Anterior cingulate cortex (tissue), 58 donors: ENCODE measurements at places on chromosomes 13 and 19.

DNA sequence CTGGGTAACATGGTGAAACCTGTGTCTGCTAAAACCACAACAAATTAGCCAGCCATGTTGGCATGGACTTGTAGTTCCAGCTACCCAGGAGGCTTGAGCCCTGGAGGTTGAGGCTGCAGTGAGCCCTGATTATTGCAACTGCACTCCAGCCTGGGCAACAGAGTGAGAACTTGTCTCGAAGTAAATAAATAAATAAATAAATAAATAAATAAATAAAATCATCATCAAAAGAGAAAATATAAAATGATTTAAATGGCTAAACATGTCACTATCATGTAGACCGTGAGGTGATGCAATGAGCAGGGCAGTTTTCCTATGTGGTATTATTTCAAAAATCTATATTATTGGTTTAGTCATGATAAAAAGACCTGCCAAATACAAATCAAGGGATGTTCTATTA, 2074.3 kb downstream of the PCDH9 start:
- DNase-seq, result no peak

GRCh38 chr13:27622102-27622820, 569 bp downstream of the POLR1D start:
- peak; percentile 37 for DNase-seq

- no peak for DNase-seq
Observed at GRCh38 chr19:1665565-1666047, 13.2 kb upstream of the TCF3 start.

GRCh38 chr13:98823442-98823841, 71.0 kb upstream of the SLC15A1 start:
- DNase-seq, result no peak

DNA sequence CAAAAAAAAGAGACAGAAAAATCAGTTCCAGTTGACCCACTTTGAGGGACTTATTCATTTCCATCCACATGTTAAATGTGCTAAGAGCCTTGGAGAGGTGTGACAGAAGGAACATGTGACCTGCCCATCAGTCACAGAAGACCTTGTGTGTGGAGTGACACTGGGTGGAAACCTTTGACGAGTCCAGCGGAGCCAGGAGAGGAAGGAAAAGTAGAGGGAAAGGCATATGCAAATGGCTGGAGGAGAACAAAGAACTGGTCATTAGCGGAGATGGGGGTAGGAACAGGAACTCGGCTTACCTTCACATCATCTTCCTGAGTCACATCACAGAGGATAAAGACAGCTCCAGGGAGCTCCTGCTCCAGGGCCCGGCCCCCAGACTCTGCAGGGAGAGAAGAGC, 2.3 kb downstream of the HSD17B14 start:
- no peak for DNase-seq

- no peak for DNase-seq
Observed at GRCh38 chr13:73714522-73714921, 419.7 kb downstream of the KLF12 start.

DNA sequence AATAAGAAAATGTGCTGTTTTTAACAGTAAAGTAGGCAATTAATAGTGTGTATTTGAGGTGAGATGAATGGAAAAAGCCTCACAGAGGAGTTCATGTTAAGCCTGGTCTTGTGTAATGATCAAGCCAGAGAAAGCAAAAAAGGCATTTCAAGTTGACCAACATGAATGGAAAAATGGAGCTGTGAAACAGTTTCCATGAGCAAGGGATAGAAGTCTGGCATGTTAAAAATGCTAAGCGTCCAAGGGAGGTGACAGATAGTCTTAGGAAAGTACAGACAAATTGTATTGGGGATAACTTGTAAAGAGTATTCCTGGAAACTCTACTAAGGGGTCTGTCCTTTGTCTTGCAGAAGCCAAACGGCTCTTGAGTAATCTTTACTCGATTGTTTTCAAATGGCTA, 506.8 kb upstream of the ATXN8OS start:
- DNase-seq, result no peak

DNA sequence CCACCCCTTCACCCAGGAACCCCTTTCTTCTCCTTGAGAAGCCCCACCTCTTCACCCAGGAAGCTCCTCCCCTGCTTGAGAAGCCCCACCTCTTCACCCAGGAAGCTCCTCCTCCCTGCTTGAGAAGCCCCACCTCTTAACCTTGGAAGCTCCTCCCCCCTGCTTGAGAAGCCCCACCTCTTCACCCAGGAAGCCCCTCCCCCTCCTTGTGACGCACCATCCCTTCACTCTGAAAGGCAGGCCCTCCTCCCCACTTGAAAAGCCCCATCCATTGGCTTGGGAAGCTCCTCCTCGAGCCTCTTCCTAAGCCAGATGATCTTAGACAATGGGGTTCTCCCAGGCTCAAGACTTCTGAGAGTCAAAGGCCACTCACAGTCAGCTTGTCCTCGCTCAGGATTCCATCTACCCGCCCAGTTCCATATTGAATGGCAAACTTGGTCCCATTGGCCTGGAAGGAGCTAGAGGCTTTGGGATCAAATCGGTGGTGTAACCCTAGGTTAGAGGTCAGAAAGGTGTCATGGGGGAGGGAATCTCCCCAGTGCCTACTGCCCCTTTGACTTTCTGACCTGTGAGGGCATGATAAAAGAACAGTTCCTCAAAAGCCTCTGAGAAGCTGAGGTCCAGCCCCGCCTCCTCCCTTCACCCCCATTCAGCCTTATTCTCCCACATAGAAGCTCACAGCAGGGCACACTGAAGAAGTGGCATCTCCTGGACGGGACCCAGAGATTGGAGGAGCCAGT, 4.0 kb downstream of the NAPSA start:
- no peak for DNase-seq

- DNase-seq, result peak; percentile 49
Observed at GRCh38 chr19:18940769-18941627, at the start of gene HOMER3. HOMER3 (minus strand) TSS chr19:18941217; CDS start chr19:18938982, 2,235 bp downstream.

DNA sequence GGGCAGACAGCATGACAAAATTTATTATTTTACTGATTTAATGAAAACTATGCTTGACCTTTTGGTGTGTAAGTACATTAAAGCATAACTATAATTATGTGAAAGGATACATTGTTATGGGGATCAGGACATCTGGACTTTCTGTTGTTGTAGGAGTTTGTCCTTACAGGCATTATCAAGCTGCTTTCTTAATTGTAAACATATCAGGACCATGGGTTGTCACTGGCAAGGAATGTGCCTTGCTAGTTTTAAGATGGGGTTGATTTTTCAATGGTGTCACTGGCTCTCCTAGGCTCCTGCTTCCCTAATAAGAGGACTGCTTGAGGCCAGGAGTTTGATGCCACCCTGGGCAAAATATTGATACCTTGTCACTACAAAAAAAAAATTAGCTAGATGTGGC, 32.6 kb downstream of the KBTBD6 start:
- DNase-seq, result no peak

DNA sequence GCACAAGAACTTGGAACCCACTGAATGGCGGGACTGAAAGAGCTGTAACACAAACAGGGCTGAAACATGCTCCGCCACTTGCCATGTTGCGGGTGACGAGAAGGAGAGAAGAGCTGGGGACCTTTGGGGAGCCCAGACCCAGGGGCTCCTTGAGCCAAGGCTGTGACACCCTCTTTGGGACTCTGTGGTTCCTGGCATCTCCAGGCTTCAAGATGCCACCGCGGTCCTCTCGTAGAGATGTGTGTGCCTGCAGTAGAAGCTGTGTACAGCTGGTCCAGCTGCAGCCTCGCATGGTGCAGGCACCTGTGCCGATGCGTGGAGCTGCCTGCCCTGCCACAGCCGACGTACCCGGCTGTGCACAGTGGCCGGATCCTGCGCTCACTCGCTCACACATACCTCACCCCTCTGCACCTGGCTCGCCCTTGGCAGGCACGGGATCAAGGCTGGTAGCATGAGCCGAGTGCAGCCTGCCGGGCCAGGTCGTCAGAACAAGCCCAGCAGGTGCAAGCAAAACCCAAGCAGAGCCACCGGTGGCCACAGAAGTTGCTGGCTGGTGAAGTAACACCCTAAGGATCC, 1385.8 kb downstream of the PCDH9 start:
- DNase-seq, result no peak

DNA sequence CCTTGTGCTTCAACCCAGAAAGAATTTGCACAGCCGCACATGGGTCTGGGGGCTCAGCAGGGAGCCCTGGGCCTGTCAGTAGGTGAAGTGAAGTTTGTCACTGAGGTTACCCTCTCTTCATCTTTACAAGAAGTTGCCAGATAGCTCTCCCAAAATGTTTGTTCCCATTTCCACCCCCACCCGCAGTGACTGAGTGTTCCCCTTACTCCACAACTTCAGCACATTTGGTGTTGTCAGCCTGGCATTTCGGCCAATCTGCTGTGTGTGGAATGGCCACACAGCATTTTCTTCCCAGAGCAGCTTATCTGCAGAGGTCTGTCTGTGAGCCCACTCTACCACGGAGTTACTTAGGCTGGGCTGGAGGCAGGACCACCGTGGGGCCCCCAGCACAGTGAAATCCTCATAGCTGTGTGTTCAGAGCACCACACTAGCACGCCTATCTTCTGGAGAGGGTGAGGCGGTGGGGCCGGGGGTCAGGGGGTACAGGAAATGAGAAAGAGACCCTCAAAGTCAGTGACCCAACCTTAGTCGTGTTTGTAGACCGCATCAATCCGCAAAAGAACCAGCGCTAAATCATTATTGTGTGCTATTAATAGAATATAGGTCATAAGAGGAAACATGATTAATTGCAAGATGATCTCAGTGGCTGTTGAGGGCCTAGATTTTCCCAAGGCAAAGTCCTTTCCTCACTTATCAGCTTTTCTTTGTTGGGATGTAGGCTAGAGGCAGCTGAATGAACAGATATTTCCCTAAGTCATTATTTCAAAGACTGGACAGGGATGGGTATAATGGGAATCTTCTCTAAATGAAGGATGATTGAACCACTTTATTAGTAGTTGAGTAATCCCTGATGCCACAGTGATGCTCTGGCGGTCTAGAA, 116.0 kb downstream of the SIPA1L3 start:
- no peak for DNase-seq

DNA sequence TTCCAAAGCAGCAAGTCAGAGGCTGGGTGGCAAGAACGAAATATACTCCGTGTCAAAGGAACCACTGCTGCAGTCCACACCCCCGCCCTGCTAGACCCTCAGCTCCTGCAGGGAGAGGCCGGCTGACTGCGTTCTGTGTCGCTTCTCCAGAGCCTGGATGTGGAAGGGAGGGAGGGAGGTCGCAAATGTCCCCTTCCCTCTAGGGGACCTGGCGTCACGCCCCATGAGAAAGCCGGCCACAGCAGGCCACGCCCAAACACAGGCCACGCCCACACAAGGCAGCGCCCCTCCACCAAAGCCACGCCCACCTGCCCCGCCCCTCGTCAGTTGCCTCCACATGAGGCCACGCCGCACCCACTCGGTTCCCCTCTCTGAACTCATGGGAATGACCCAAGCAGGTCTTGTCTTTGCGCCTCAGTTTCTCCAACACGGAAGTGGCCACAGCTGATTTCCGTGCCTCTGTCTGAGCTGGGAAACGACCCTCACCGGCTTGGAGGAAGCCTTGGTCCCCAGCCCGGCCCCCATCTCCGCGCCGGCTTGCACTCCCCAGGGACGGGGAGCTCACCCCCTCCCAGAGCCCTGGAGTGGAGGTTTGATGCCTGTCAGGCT, 38.4 kb upstream of the TCF3 start:
- no peak for DNase-seq

- DNase-seq, result no peak
Observed at GRCh38 chr13:73696271-73696670, 437.9 kb downstream of the KLF12 start.

GRCh38 chr13:65783383-65783782, 1446.8 kb downstream of the PCDH9 start:
- no peak for DNase-seq

GRCh38 chr13:48437371-48437770, 24.5 kb upstream of the LPAR6 start:
- no peak for DNase-seq

GRCh38 chr19:45793178-45793564, 526 bp upstream of the DMWD start:
- DNase-seq, result no peak

- no peak for DNase-seq
Observed at GRCh38 chr13:47146136-47146535, 249.3 kb upstream of the HTR2A start.

GRCh38 chr13:66803808-66804456, 426.2 kb downstream of the PCDH9 start:
- DNase-seq, result no peak

DNA sequence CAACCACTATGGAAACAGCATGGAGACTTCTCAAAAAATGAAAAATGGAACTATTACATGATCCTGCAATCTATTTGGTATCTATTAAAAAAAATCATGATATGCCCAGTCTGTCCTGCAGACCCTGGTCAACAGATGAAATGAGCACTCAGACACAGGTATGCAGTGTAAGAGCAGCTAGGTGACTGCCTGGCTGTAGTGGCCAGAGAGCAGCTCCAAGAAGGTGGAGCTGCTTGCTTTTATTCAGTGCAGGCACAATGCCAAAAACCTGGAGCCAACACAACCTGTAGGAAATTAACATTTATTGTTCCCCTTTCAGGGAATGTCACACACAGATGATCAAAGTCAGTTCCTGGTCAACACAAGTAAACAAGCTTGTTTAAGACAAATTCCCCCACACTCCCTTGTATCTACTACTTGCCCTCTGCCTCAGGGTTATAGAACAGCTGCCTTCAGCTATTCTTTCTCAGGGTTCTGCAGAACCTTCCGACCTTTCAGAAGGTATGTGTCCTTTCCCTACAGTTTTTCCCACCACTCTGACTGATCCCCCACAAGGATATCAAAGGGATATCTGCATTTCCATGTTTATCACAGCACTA, 933.7 kb upstream of the SLITRK5 start:
- DNase-seq, result no peak
